ENCODE measurements at places on chromosomes 5 and 9.

GRCh38 chr9:81825846-81826516 lies 102.2 kb upstream of the SPATA31D4 start:
- DNase-seq, result no peak

GRCh38 chr5:74510476-74511075 lies 130.0 kb downstream of the ENC1 start:
- DNase-seq, result no peak

DNA sequence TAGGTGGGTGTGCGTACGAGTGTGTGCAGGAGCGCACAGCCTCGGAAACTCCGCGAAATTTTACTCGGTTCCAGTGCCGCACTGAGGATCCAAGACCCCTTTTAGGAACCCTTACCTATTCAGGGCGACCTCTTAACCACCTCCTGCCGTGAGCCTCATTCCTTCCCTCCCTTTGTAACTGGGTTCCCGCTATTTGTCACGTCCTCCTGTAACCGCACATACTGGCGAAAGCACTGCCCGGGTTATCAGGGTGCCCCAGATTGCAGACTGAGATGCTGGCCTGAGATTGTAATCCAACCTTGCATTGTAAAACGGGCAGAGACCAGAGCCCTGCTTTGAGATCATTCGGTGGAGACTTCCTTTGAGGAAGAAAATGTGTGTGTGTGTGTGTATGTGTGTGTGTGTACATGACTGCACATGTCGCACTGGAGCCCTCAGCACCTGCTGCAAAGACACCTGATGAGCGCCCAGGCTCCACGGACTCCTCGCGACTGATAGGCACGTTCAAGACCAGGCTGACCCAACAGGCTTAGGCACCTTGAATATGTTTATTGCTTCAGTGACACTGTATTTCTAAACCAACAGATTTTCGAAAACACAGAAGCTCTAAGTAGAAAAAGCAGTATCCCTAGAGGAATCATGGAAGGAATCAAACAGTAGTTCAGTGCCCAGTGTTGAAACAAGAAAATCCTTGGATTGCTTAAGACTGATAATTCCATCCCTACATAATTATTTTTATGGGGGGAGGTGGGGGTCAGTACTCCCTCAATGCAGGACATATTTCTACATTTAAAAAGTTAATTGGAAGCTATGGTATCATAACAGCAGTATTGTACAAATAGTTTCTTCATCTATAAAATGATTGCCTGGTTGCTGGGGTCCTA lies 86.5 kb upstream of the TNFAIP8 start:
- DNase-seq, result no peak

- no peak for DNase-seq
Observed at GRCh38 chr5:36790847-36791246, 85.7 kb upstream of the NIPBL start.

DNA sequence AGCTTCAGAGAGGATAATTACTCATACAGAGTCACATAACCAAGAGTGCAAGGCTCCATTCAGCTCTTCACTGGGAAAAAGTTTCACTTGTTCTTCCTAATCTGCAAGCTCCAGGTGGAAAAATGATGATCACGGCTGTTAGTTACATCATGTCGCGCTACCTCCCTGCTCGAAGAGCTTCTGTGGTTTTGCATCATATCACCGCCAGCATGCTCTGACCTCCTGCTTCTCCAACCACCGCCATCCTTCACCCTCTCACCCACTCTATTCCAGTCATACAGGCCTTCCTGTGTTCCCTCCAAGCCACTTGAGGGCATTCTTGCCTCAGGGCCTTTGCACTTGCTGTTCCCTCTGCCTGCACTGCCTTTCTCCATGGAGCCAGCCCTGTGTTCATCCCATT lies 47.1 kb downstream of the COL27A1 start:
- DNase-seq, result no peak

- DNase-seq, result no peak
Observed at GRCh38 chr5:41812156-41812555, 58.1 kb downstream of the OXCT1 start.

DNA sequence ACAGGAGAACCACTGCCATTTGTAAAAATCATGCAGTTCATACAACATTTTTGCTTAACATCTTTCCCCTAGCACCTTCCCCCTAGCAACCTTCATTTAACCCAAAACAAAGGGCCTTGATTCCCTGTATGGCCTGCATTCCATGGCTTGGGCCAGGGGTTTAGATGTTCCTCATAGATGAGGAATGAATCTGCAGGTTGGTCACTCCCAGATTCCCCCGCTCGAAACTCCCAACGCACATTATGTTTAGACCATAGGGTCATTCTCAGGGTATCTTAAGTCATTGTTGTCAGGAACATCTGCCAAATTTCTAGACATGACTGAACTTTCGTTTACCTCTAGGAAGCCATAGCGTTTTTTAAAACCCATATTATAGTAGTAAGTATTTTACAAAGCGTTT lies 282.2 kb upstream of the VLDLR start:
- DNase-seq, result no peak

DNA sequence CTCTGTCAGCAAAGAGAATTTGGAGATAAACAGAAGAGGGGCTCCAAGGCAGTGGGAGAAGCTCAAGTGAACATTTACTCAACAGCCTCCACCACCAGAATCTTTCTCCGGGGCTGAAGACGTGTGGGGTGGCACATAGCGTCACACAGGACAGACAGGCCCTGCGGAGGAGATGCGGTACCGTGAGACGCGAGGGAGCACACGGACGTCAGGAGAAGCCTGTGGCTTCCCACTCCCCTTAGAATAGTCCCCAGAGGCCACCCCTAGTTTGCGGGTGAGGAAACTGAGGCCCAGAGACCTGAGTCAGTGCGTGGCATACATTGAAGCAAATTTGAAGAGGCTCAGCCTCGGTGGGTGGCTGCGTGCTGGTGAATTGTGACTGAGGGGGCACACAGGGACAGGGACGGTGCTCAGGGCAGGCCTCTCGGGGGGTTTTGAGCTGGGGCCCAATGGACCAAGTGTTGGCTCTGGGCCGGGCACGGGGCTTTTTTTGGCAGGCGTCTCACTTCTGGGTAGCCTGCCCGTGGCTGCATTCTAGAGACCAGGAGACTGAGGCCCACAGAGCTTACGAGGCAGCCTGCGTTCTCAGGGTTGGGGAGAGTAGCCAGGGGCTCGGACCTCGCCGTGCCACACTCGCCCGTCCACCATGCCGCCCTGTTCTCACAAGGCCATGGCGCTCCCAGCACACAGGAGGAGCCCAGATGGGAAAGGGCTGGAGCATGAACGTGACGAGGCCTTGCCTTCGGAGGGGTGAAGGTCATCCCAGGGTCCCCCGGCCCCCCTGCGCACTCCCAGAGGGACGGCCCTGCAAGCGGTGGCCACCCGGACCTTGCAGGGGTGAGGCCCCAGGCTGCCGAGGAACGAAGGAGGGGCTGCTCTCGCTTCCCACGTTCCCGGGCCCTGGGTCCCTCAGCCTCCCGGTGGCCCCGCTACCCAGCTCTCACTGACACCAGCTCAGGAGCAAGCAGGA lies 220.6 kb downstream of the C9orf50 start:
- no peak for DNase-seq

DNA sequence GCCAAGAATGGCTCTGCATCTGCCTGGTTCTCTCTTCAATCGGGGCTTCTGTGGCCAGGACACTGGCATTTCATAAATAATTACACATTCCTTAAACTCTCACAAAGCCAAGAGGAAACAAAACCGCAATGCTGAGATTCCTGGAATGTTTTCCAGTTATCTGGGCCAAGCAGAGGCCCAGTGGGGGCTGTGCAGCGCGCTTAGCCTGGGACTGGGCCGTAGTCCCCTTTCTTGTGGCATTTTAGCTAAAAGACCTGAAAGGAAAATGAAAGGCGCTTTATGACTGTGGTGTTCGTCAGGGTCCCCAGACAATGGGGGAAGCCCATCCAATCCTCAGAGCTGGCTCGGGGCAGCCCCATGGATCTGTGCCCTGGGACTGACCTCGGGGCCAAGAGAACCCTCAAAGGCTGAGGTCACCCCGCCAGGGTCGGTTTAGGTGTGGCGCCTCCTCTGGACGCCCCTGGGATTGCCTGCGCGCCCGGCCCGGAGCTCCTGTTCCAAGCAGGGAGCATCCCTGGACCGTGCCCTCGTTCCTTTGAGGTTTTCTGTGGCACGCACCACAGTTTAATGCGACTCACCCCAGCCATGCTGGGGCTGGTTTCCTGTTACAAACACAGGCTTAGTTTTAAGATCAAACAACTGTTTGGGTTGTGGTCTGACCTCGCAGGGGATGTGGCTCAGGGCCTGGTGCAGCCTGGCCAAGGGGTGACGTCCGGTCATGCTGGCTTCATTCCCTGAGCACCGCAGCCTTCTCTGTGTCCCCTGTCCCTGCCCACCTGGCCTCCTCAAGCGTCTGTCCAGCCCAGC lies 51.5 kb upstream of the NKD2 start:
- no peak for DNase-seq

DNA sequence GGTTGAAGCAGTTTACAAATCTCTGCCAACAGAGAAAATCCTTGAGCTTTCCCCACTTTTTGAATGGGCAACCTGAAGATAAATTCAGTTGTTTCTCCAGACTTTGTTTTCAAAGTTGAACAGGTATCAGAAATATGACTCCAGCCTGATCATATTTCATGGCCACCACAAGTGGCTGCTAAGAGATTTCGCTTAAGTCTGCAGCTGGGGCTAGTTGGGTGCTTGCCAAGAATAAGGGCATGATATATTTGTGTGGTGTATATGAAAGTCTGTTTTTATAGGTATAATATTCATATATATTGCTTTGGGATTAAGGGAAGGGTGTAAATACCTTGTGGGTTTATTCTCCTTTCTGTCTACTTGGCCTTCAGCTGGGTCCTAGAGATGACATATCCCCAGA lies 168.4 kb upstream of the GDNF start:
- no peak for DNase-seq

GRCh38 chr5:132110195-132110594 lies 36.6 kb downstream of the CSF2 start:
- no peak for DNase-seq

GRCh38 chr5:32346869-32347268 lies 34.1 kb upstream of the MTMR12 start:
- DNase-seq, result no peak

GRCh38 chr9:132756214-132756845 lies 86.1 kb downstream of the GTF3C4 start:
- DNase-seq, result no peak

DNA sequence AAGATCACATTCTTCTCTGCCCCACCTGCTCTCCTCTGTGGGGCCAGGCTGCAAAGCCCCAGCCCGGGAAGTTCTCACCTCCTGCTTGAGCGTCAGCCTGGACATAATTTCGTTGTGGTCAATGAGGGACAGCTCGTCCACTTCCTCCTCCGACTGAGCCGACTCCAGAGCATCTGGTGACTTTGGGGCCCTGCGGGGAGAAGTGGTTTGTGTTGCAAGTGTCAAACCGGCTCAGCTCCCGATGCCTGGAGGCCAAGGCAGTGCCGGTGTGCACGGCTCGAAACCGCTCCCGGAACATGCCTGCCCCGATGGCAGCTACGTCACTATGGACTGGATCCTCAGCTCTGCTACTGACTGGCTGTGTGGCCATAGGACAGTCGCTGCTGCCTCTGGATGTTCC lies 52.8 kb downstream of the PRRT1B start:
- no peak for DNase-seq

GRCh38 chr5:112958093-112959088 lies 18.2 kb upstream of the DCP2 start:
- no peak for DNase-seq

GRCh38 chr9:90665072-90665471 lies 22.4 kb upstream of the DIRAS2 start:
- no peak for DNase-seq

GRCh38 chr9:99681113-99681512 lies 140.6 kb upstream of the NR4A3 start:
- no peak for DNase-seq

DNA sequence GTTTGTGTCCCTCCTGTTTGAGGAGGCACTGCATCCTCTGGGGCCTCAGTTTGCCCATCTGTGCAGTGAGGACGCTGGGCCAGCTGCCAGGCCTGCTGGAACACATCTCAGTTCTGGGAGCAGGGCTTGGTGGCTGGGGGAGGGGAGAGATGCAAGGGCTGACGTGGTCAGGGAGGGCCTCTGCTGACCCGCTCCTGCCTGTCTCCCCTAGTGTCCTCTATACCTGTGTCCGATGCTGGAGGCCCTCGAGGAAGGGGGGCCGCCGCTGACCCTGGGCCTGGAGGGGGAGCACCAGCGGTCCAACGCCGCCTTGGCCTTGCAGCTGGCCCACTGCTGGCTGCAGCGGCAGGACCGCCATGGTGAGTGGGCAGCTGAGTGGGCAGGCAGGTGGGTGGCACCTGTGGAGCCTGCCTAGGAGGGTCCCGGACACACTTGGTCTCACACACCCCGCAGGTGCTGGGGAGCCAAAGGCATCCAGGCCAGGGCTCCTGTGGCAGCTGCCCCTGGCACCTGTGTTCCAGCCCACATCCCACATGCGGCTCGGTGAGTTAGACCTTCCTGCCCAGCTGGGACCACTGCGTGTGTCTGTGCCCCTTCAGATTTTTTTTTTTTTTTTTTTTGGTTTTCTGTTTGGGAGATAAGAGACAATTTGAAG lies 5.8 kb downstream of the FPGS start:
- DNase-seq, result no peak

- DNase-seq, result no peak
Observed at GRCh38 chr9:1248743-1249142, 198.6 kb downstream of the DMRT2 start.

GRCh38 chr5:176203086-176203485 lies 35.1 kb upstream of the SIMC1 start:
- no peak for DNase-seq

- DNase-seq, result no peak
Observed at GRCh38 chr5:133773247-133774202, 161.2 kb upstream of the FSTL4 start.

DNA sequence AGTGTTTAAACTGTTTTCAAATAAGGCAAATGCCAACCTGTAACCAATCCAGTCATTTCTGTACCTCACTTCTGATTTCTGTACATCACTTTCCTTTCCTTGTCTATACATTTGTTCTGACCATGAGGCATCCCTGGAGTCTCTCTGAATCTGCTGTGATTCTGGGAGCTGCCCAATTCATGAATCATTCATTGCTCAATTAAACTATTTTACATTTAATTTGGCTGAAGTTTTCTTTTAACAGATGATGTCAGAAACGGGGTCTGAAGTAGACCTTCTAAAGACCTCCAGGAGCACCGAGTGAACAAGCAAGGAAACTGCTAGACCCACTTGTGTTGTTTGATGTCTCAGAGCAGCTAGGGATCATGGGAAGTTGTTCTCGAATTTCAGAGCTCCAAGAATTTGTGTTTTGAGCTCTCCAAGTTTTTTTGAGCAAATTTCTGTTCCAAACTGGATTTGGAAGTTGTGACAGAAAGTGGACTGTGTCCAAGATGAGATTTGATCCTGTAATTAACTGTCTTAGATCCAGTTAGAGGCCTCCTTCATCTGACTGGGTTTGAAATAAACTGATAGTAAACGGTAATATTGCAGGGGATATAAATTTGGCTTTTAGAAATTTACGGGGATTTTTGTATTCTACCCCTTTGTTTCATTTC lies 490.8 kb upstream of the ST8SIA4 start:
- DNase-seq, result no peak

GRCh38 chr5:153456354-153456753 lies 34.1 kb upstream of the GRIA1 start:
- no peak for DNase-seq

- DNase-seq, result no peak
Observed at GRCh38 chr9:6833518-6834192, 75.9 kb downstream of the KDM4C start.
